ENCODE measurements at places on chromosomes 13 and 19.

DNA sequence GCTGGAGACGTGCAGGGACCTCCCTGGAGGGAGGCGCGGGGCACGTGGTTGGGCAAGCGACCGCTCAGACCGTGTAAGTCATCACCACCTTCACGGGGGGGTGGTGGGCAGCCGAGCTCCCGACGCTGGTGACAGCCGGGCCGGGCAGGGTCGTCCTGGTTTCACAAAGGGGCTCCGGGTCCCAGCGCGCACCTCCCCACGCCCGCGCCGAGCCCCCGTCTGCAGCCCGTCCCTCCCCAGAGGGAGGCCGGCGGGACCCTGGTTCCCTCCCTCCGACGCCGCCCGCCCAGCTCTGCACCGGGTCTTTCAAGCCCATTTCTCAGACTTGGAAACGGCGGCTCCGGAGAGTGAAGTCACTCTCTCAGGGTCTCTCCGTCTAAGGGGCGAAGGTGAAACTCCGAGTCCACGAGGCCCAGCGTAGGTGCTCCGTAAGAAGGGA is 729 bp upstream of the ARID3A start:
- no peak for DNase-seq

DNA sequence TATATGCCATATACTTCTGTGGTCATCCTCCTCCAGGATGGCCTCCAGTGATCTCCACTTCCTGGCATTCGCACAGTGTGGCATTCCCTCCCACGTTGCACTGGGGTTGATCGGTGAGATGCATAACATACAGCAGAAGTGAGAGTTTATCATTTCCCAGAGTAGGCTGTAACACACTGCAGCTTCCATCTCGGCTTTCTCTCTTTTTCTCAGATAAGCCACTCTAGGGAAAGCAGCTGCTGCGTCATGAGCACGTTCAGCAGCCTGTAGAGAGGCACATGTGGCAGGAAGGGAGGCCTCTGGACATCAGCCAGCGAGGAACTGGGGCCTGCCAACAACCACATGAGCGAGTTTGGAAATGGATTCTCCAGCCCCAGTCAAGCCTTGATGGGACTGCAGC is 807.1 kb downstream of the DIAPH3 start:
- DNase-seq, result no peak

GRCh38 chr13:113044391-113045114 is 61.0 kb upstream of the F7 start:
- no peak for DNase-seq

DNA sequence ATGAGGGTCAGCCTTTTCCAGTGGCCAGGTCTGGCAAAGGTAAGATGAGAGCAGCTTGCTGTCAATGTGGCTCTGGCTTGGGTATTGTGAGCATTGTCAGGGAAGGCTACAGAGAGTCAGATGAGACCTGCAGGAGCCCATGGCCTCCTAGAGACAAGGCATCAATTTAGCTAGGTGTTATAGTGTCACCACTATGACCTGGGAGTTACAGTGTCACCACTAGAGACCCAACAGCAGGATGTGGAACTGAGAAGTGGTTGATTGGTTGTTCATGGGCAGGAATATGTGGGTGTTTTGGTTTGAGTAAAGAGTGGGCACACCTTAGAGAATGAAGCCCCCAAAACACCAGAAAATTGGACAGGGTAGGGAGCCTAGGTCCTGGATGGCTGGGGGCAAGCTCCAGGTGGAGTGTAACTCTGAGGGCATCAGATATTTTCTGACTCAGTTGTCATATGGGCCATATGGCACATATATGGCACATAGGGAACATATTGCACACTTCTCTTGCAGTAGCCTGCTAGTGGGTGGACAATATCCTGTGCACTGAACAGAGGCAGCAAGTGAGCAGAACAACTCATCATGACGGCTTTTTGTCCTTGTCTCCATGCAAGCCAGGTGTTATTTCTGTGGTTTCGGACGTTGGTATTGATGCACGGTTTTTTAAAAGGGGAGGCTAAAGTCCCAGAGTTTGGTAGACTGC is 46.3 kb upstream of the CEACAM21 start:
- no peak for DNase-seq

DNA sequence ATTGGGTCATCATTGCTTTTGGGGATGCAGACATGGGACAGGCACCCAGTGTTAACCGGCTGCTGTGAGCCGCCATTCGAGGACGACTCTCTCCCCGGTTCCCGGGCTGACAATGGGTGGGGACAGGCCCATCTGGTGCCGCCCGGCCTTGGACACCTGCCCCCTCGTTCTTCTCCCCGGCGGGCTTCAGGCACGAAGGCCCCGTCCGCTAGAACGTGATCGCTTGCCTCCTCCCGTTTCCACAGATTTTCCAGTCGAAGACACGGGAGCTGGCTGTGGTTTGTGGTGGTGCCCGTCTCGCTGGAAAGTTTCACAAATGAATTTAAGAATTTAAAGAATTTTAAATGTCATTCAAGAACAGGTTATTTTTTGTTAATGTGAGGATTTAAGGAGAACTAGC is 2.0 kb downstream of the PALM start:
- DNase-seq, result no peak

GRCh38 chr13:89695343-89696257 is 1651.9 kb upstream of the MIR17HG start:
- no peak for DNase-seq
